Stomach (tissue), 19 donors: ENCODE measurements at places on chromosomes 1 and 21. TPM values are rescaled to one million over a fixed set of nuclear protein-coding genes. Genes with fewer than 3 reads are reported as not detected.

LRRC53 gene
- total RNA-seq, result not detected

PLA2G2D gene
- total RNA-seq, result not detected

TAS1R3 gene
- 11.7 TPM for total RNA-seq

CXADR gene
- total RNA-seq, result 41.6 TPM

CATSPERE gene
- not detected for total RNA-seq

KRTAP10-8 gene
- not detected for total RNA-seq

DOP1B gene
- total RNA-seq, result 33.8 TPM

SCAMP3 gene
- 15.8 TPM for total RNA-seq

OPRD1 gene
- total RNA-seq, result not detected

CCDC185 gene
- not detected for total RNA-seq

MIB2 gene
- 871 TPM for total RNA-seq

CYP4A11 gene
- not detected for total RNA-seq

KIAA0040 gene
- 29.7 TPM for total RNA-seq

BACE2 gene
- 7.6 TPM for total RNA-seq

TRABD2B gene
- total RNA-seq, result 2.0 TPM

NCSTN gene
- total RNA-seq, result 123 TPM

PRPF38A gene
- total RNA-seq, result 21.7 TPM

CELSR2 gene
- 18.7 TPM for total RNA-seq

FCER1G gene
- 27.0 TPM for total RNA-seq

DIO1 gene
- not detected for total RNA-seq

TCHHL1 gene
- not detected for total RNA-seq

YOD1 gene
- 13.5 TPM for total RNA-seq

SYT6 gene
- total RNA-seq, result not detected

DISP3 gene
- not detected for total RNA-seq

SPRR2G gene
- not detected for total RNA-seq

CFHR5 gene
- not detected for total RNA-seq

ELF3 gene
- 1,083 TPM for total RNA-seq

ASTN1 gene
- 2.4 TPM for total RNA-seq

PALMD gene
- total RNA-seq, result 16.2 TPM

DIP2A gene
- total RNA-seq, result 52.9 TPM

ZYG11A gene
- not detected for total RNA-seq

DNASE2B gene
- total RNA-seq, result not detected

DRAXIN gene
- total RNA-seq, result not detected

LCE1F gene
- total RNA-seq, result not detected

LCE1A gene
- total RNA-seq, result not detected

VWA5B1 gene
- not detected for total RNA-seq

TOR3A gene
- 32.1 TPM for total RNA-seq

SFN gene
- total RNA-seq, result 17.4 TPM

NEK2 gene
- not detected for total RNA-seq

RASAL2 gene
- total RNA-seq, result 32.0 TPM

MAP7D1 gene
- 164 TPM for total RNA-seq

OR2L3 gene
- total RNA-seq, result not detected

TBCE gene
- 7.1 TPM for total RNA-seq

CA14 gene
- 1.0 TPM for total RNA-seq

DESI2 gene
- 74.7 TPM for total RNA-seq
